ENCODE measurements at places on chromosomes 5 and 9.

DNA sequence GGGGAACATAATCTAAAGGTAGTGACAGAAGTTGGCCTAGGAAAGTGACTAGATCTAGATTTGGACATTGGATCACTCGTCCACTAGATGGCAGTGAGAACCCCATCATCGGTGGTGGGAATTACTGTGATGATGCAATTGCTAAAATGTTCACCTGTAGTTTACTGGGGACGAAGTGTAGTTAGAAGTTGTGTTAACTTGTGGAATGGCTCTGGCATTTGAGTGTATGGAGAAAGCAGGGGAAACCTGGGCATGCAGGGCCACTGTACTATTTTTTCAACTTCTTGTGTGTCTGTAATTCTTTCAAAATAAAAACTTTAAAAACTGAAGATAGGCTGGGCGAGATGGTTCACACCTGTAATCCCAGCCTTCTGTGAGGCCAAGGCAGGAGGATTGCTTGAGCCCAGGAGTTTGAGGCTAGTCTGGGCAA, 75.5 kb downstream of the PHAX start:
- DNase-seq, result peak; percentile 19

GRCh38 chr5:53983568-53984460, 326.6 kb downstream of the ARL15 start:
- no peak for DNase-seq

DNA sequence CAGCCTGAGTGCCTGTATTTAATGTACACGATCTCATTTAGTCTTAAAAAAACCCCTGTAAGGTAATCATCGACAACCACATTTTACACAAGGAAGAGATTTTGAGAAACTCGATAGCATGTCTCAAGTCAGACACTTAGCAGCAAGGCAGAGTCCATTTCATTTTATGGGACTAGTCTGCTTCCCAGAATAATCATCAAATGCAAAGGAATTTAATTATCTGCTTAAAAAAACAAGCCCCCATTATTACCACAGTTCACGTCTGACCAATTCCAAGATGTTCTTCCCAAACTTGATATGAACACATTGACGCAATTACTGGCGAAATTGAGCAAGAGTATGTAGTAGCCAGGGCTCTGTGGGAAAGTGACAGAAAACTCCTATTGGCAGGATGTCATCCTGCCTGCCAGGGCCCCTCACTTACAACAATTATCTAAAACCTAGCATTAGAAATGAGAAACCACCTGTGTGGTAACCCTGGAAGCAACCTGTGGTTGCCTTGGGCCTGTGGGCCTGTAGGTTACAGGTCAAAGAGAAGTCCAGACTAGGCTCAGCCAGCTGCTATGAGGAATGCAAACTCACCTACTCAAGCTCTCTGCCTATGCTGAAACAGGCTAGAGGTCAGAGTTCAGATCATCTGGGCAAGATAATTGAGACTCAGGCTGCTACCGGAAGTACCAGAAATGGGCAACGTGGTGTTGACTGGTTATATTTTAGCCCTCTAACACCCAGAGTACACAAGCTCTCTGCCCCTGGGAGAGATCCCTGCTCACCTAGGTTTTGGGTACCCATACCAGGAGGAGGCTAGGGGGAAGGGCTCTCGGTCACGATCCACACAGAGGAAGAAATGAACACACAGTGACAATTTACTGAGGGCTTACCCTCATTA, 1.6 kb downstream of the B4GALT1 start:
- no peak for DNase-seq

DNA sequence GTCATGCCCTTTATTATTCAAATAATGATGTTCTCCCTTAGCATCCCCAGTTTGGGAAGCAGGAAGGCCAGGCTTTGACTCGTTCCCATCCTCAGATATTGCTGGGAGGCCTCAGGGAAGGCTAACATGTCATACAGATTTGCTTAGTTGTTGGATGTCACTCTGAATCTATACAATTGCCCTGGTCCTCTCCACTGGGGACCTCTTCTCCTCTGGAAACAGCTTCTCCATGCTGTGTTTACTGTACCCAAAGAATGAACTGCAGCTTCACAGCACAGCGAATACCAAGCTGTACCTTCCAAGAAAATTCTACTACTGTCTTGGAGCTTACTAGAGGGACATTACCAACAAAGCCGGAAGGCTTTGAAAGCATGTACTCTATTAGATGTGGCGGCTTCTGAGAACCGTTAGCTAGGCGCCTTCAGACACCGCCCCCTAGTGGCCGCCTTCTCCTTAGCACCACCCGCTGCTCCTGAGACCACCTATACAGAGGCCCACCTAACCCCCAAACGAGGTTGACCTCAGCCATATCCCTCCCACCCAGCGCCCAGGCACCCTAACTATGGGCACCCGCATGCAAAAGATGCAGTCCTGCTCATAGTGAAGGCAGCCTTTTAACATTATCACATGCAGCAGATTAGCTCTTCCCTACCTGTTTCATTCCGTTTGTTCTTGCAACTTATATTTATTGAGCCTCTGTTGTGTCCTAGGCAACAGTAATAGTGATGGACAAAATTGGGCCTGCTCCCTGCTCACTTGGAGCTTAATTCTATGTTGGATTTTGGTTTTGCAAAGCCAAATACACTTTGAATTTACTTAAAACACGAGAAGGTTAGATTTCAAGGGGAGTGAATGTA, 34.9 kb upstream of the FOXI1 start:
- DNase-seq, result no peak

DNA sequence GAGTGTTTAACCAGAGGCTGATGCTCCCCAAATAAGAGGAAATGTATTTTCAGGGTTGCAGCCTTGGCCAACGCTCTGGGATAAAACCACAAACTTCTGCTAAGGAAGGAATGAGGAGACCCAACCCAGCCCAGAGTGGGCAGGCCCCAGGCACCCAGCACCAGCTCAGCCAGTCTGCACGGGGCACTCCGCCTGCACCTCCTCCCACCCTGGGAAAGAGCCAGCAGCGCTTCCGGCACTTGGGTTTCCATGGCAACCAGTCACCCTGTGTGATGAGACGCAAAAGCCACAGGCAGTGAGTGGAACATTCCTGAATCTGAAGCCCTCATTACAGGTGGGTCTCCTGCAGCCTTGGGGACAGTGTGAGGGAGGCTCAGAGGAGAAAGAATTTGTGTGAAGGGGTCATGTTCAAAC, 85.2 kb upstream of the ZBTB43 start:
- peak; percentile 70 for DNase-seq

DNA sequence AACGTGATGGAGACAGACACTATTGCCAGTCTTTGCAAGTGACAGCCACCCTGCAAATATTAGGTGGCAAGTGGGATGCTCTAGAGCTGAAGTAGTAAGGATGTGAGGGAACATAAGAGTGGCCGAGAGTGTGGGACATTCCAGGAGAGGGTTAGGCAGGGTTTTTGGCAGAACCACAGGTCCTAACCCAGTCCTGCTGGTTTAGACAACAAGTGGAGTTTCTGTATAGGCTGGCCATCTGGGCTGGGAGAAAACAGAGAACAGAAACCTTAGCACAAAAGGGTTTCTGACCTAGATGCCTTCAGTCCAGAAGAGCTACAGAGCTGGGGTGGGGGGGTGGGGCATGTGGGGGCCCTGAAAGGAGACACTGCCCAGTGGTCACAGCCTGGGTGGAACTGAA, 107.4 kb downstream of the TMEM174 start:
- no peak for DNase-seq

- DNase-seq, result no peak
Measured at GRCh38 chr5:145826895-145827674, 8.1 kb downstream of the PRELID2 start.

DNA sequence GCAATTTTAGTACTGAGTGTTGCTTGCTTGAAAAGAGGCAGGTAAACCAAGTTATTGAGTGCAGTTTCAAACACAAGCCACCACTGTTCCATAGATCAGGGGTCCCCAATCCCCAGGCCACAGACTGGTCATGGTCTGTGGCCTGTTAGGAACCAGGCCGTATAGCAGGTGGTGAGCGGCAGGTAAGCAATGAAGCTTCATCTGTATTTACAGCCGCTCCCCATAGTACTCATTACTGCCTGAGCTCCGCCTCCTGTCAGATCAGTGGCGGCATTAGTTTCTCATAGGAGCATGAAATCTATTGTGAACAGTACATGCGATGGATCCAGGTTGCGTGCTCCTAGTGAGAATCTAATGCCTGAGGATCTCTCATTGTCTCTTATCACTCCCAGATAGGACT, 41.5 kb upstream of the ABL1 start:
- DNase-seq, result no peak

DNA sequence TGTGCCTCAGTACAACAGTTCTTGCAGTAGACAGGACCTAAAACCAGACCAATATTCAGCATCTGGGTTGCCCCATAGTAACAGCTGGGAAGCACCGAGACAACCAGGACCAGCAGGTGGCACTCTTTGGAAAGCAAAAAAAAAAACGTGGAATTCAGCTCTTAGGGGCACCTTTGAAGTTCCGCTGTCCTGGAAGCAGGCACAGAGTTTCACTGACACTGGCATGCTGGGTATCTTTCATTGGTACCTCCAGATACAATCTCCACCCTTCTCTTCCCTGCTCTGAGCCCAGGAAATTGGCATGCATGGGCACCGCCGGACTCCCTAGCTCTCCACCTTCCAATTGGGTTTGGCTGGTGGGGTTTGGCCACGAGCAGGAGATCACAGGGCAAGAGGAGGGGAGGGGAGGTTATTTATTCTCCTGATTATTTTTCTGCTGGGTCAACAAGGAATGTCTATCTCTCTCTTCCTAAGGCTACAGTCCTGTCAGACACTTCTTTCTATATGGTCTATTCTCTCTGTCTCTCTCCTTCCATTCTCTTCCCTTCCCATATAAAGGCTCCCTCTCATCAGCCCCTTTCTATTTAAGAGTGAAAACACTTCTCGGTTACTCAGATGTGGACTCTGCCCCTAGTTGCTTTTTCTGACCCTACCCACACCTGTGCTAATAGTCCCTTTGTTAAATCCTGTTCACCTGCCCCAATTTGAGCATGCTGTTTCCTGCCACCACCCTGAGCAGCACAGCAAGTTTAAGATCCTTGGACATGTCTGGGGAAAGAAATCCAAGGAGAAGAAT, 1.9 kb upstream of the IDNK start:
- DNase-seq, result no peak

DNA sequence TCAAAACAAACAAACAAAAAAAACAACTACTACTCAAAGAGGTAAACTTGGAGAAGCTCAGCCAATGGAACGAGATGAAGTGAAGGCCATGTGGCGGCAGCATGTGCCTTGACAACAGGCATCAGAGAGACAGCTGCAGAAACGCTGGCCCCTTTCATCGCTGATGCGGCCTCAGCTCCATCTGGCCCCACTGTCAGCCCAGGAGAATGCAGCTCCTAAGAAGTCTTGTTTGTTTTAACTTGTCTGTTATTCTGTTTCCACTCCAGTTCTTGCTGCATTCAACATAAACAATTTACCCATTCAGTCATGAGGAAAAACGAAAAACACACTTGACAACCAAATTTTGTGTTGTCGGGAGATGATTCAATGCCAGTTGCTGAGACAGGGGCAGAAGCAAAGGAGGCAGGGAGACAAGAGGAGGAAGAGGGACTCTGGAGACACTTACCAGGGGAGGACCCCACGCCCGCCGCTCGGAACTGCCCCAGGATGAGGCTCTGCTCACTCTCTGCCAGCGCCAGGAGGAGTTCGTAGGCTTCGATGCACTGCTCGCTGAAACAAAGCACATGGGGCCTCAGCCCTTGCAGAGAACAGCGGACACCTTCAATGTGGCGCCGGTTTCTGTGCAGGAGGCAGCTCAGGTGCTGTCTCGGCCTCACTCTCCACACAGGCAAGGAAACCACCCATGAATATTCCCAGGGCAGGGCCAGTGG, 91.2 kb downstream of the DCP2 start:
- no peak for DNase-seq

DNA sequence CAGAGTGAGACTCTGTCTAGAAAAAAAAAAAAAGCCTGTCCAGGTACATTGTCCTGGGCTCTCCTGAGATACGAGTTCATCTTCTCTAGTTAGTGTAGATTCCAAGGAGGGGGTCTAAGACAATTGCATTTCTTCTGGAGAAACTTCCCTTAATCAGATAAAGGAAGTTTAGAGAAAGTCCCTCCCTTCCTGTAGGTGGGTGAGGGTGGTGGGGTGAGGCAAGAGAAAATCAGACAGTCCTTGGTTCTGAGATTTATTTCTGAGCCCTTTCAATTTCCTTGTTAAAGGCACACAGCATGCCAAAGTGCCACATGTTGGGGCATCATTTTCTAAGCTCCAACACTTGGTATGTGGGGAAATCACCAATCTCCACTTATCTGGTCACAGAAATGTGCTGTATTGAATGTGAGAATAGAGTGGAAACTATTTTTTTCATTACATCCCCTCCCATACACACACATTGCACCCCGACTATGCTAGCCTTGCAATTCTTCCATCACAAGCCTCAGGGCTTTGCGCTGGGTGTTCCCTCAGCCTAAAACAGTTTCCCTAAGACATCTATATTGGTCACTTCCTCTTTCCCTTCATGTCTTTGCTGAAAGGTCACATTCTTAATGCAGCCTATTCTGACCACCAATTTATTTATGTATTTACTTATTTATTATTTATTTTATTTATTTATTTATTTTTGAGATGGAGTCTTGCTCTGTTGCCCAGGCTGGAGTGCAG, 5.1 kb upstream of the TUT7 start:
- no peak for DNase-seq

- no peak for DNase-seq
Measured at GRCh38 chr5:138391859-138392386, 39.4 kb downstream of the KDM3B start.

DNA sequence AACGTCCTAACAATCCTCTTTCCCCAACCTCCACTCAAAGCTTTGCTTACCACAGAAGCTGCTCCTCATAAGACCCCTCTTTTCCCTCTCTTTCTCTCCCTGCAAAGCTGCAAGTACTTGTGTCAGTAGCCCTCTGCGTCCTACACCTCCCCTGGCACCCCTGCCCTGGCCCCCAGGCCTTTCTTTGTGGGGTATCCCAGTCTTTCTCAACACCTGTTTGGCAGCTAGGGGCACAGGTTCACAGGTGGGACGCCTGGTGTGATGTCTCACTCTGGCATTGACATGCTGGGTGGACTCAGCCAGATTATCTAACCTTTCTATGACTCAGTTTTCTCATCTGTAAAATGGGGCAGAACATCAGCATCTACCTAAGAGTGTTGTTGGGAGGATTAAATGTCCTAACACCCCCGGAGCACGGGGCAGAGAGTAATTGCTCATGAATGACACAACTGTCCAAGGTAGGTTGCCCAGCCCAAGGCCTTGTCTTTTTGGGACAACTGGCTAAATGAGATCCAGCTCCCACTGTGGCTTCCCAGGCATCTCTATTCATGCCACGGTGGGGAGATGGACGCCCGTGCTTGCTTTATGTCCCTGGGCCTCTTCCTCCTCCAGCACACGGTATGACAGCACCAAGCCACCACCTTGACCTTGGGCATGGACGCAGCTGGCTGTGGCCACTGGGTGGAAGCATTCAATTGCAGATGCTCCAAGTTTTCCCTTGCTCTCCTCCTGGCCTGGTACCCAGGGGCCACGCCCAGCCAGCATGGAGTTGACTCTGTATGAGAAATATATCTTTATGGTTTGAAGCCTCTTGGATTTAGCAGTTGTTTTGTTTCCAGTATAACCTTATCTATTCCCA, 190.4 kb downstream of the RGS3 start:
- no peak for DNase-seq

All from activated T-helper 1 cell treated with anti-CD3 and anti-CD28 coated beads, Interleukin-2, amount 50 U/mL, for 16 hours (primary cell).